NCI-H2171 (cell line): ENCODE measurements at places on chromosomes 11 and 22.

DNA sequence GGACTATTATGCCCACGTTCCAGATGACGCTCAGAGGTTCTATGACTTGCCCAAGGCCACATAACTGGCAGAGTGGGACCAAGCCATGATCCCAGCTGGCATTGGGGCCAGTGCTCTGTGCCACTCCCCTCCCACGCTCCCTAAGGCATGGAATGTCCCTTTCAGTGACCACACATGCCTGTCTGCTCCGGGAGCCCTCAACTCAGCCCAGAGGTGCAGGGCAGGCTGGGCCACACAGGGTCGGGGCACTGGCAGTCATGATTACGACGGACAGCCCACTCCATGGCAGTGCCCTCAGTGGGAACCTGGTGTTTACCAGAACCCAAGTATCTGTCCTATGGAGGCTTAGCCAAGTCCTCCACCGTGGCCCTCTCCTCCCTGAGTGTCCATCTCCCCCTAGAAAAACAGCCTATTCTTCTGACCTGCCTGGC lies 10.0 kb downstream of the RHBDD3 start:
- DNase-seq: no peak

GRCh38 chr11:32447252-32447651 lies 11.9 kb upstream of the WT1 start:
- no peak for DNase-seq

- no peak for DNase-seq
Measured at GRCh38 chr22:41772645-41773044, 27.8 kb upstream of the CCDC134 start.

- no peak for DNase-seq
Measured at GRCh38 chr11:67381244-67381972, 8.0 kb upstream of the CLCF1 start.

GRCh38 chr11:102528618-102529017 lies 1.9 kb downstream of the MMP7 start:
- no peak for DNase-seq

GRCh38 chr11:44351898-44352498 lies 42.1 kb upstream of the ALX4 start:
- no peak for DNase-seq

DNA sequence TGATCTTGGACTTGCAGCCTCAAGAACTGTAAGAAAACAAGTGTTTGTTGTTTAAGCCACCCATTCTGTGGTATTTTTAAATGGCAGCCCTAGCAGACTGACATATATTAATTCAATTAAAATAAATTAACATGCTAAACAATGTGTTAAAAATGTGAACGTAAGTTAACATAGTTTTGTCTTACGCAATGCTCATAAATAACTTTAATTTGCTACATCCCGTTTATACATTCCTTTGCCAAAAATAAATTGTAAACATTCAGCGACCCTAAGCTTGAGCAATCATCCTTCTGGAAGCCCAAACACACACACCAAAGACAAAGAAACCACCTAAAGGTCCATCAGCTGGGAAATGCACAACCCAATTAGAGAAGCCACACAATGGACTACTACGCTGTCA lies 70.4 kb downstream of the CELSR1 start:
- DNase-seq: no peak

- DNase-seq: no peak
Measured at GRCh38 chr11:78112582-78113275, 26.7 kb downstream of the ALG8 start.

- no peak for DNase-seq
Measured at GRCh38 chr11:65084598-65085375, 765 bp downstream of the ZFPL1 start.

- DNase-seq: no peak
Measured at GRCh38 chr11:15836795-15837194, 519.6 kb downstream of the SOX6 start.

DNA sequence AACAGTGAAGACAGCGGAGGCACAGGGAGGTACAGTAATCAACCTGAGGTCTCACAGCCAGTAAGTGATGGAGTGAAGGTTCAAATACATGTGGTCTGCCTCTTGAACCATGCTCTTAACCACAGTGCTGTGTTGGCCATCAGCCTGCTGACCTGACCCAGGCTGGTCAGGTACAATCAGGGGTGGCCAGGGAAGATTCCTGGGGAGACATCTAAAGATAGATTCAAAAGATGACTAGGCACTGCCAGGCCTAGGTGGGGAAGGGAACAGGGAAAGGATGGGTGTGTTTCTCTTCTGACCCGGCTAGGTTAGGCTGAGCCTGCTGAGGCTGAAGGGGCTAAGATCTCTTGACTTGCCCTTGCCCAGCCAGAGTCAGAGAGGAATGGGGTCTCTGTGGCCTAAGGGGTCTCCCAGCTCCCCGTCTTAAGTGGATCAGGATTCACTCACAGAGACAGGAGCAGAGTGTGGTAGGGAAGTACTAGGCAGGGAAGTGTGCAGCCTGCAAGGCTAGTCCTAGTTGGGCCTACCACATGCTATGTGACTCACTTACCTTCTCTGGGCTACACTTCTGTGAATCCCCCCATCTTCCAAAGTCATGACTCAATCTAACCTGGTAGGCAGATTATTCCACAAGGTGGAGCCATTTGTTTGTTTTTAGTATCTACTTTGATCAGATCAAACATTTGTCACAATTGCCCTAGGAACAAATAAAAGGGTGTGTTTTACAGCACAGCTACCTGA lies 10.4 kb upstream of the SREBF2 start:
- peak; percentile 44 for DNase-seq

DNA sequence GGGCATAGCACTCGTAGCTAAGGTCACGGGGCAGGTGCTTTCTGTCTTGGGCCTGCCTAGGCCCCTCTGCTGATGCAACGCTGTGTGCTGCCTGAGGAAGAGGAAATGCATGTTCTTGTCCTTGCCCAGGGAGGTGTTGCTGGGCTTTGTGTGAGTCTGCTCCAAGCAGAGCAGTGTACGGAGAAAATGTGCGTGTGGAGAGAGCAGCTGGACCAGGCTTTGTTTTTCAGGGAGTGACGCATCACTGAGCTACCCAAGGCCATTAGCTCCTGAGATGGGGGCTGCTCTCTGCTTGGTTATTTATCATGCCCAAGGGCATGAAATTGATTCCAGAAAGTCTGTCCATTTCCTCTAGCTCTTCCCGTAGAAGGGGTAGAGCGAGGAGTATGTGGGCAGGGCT lies 82.9 kb upstream of the THY1 start:
- DNase-seq: no peak

GRCh38 chr11:66324664-66325063 lies 7.8 kb upstream of the CD248 start:
- DNase-seq: no peak

DNA sequence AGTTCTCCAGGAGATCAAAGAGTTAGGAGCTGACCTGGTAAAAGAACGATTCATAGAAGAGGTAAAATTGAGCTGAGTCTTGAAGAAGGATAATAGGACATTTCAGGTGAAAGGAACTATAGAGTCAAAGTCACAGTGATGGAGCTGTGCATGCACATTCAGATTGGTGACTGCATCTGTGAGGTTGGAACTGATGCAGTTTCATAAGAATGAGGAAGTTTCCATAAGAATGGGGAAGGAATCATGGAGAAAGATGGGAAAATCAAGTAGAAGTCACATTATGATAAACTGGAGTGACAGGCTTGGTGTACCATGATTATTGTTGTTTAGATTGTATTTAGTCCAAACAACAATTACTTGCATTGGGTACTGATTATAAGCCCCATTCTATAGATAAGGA lies 232.2 kb downstream of the FAM76B start:
- DNase-seq: no peak

DNA sequence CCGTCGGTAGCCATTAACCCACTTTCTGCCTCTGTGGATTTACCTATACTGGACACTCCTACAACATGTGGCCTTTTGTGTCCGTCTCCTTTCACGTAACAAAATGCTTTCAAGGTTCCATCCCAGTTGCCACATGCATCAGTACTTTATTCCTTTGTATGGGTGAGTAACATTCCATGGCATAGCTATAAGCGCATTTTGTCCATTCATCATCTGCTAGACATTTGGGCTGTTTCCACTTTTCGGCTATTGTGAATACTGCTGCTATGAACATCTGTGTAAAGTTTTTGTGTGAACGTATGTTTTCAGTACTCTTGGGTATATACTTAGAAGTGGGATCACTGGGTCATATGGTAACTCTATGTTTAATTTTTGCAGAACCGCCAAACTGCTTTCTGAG lies 257.2 kb downstream of the ST3GAL4 start:
- DNase-seq: no peak

GRCh38 chr22:50148991-50149721 lies 21.4 kb upstream of the PANX2 start:
- DNase-seq: no peak

GRCh38 chr11:126594921-126595367 lies 239.5 kb downstream of the ST3GAL4 start:
- no peak for DNase-seq

DNA sequence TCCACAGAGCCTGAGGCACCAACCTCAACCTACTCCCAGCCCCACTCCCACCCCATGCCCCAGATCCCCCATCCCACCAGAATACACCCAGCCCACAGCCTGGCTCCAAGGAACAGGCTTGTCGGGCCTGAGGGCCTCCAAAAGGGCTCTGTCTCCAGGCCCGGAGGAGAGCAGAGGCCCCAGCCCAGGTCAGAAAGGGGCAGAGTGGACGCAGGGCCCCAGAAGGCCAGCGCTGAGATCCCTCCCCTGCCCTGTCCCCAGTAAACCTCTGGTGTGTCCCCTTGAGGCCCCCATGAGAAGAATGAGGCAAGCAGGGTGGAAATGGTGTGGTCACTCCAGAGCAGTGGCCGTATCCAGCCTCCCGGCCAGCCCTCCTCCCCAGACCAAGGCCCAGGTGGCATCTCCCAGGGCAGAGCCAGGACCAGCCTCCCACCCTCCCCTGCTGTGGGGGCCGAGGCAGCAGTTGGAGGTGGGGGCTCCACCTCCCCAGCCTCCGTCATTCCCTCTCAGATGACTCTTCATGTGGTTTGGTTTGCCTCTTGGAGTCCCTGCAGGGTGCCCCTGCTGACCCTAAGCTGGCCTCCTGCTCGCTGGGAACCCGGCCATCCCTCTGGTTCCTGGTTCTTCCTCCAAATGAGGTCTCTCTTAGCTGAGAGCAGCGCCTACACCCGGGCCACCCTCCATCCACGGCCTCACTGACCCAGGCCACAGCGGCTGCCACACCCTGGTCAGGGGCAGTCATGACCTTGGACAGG lies 195.0 kb downstream of the IGLL1 start:
- DNase-seq: no peak

DNA sequence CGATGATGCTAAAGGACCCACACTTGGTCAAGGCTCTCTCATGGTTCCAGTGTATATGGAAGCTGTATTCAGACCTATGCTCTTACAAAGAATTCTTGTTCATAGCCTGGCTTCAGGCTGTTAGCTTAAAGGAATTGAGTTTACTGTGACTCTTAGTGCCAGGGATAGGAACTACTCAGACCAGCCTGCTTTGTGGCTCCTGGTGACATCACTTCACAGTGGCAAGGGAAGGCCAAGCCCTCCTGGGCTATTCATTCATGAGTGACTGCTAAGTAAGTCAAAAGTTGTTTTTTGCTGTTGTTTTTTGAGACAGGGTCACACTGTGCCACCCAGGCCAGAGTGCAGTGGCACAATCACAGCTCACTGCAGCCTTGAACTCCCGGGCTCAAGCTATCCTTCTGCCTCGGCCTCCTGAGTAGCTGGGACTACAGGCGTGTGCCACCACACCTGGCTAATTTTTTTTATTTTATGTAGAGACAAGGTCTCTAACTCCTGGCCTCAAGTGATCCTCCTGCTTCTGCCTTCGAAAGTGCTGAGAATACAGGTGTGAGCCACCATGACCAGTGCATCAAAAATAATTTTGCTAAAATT lies 9.6 kb downstream of the ART5 start:
- DNase-seq: no peak

- DNase-seq: no peak
Measured at GRCh38 chr11:34648036-34648435, 27.1 kb downstream of the EHF start.
